ENCODE measurements at places on chromosomes 12 and 14.

DNA sequence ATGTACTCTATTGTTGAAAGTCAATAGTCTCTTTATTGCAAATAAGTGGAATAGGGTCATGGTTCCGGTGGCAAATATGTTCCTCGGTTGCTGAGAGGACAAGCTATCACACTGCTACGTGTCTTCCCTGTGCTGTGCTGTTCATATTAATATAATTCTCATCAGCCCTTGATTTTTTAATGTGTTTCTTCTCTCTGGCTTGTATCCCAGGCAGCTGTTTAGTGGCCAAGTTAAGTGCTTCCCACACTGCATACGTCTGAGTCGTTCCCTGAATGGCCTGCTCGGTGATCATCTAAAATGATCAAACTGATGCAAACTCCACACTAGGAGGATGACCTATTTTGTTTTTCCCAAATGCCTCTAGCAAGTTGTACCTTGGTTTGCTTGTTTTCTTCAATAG is 186.4 kb downstream of the ANO6 start:
- DNase-seq: no peak

- DNase-seq: peak; percentile 53
These were observed 62.4 kb upstream of the BCL2L14 start for GRCh38 chr12:12008232-12008850.

DNA sequence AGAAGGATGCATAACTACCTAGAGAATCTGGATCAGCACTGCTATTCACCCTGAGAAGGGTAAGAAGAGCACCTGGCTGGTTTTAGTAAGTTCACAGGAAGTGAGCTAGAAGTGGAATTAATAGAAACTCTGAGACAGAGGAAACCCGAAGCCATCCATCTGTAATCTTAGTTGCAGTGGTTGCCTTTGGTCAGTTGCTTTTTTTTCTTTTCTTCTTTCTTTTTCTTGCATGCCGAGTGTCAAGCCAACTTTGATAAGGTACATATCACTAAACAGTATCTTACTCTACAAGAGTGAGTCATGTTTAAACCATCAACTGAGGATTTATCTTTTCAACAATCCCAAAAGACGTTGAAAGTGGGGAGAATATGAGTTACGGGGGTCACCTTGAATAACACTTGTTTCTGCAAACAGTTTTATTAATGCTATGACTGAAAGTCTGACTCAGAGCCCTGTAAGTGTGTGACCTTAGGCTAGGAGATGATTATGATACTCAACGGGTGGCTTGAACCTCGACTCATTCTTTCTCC is 26.7 kb downstream of the C12orf75 start:
- no peak for DNase-seq

DNA sequence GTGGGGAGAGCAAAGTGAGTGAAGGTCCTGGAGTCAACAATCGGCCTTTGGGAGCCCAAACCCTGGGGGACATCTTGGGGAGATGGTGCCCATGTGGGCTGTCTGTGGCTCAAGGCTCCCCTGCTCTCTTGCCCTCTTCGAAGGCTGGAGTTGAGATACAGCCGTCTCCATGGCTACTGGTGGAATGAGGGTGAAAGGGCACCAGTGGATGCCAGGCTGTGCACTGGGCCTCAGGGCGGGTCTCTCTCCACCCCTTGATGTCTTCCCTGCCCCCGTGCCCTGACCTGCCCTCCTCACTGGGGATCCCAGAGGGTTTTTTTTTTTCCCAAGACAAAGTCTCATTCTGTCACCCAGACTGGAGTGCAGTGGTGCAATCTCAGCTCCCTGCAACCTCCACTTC is 2.0 kb upstream of the ANKRD9 start:
- DNase-seq: no peak

GRCh38 chr12:89901319-89901718 is 192.7 kb upstream of the ATP2B1 start:
- DNase-seq: no peak

DNA sequence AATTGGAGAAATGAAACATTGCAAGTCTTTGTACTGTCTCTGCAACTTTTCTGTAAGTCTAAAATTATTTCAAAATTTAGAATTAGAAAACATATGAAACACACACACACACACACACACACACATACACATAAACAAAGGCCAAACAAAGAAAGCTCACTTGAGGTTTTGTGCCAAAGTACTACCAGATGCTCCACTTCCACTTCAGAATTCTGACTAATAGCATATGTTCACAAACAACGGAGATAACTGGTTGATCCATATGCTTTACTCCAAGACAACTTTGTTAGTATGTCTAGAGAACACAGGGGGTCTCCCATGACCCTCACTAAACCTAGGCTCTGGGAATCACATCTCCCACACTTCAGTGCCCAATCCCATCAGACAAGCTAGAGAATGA is 133.8 kb upstream of the CLEC14A start:
- no peak for DNase-seq

DNA sequence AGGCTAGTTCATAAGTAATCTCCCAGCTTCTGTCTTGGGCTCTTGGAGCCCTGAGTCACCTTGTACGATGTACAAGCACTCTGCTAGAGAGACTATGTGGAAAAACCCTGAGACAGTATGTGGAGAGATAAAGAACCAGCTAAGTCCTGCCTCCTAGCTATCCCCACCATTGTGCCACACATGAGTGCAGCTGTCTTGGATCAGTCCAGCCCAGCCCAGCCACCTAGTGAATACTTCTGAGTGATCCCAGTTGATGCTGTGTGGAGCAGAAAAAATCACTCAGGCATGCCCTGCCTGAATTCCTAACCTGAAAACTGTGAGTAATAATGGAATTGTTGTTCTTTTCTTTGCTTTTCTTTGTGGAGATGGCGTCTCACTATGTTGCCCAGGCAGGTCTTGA is 5.1 kb upstream of the SERPINA6 start:
- no peak for DNase-seq

GRCh38 chr14:20848316-20848954 is 42.8 kb upstream of the RNASE3 start:
- no peak for DNase-seq

- DNase-seq: no peak
These were observed 13.9 kb downstream of the ERG28 start for GRCh38 chr14:75646762-75647161.

DNA sequence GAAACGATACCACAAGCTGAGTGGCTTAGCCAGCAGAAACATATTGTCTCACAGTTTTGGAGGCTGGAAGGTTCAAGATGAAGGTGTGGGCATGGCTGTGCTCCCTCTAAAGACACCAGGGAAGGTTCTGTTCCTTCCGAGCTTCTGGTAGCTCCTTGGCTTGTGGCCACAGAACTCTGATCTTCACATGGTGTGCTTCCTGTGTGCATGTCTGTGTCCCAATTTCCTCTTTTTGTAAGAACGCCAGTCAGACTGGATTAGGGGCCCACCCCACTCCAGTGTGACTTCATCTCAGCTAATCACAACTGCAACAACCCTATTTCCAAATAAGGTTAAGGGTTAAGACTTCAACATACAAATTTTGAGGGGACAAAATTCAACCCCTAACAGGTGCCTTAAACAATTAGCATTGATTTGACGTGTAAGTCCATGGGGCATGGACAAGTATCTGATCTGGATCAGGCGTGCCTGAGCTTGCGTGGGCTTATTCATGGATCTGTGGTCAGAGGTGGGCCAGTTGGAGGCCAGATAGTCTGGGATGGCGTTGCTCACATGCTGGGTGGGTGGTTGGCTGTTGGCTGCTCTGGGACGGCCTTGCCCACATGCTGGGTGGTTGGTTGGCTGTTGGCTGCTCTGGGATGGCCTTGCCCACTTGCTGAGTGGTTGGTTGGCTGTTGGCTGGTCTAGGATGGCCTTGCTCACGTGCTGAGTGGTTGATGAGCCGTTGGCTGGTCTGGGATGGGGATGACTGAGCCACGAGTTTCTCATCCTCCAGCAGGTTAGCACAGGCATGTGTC is 88.5 kb downstream of the LGMN start:
- DNase-seq: no peak
